Activated effector memory CD4-positive, alpha-beta T cell treated with anti-CD3 and anti-CD28 coated beads, Interleukin-2, amount 50 U/mL, for 16 hours (primary cell): ENCODE measurements at places on chromosomes 12 and 14.

- no peak for DNase-seq
Observed at GRCh38 chr14:25371068-25371467, 321.1 kb upstream of the STXBP6 start.

GRCh38 chr12:7190268-7191055 is 976 bp downstream of the PEX5 start:
- peak; percentile 65 for DNase-seq

DNA sequence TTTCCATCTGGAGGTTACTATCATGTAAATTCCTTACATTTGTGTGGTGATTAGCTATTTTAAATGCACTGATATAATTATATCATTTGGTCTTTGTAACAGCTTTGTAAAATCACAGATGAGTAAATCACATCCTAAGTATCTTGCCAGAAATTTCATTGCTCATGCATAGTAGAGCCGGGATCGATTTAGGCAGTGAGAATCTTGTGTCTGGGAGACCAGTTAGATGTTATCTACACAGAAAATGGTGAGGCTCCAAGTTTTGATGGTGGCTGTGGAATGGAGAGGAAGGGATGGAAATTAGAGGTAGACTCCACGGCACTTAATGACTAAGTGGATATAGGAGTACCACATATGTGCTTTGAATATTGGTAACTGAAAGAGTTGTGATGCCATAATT is 156.3 kb downstream of the MSRB3 start:
- no peak for DNase-seq

- no peak for DNase-seq
Observed at GRCh38 chr14:91282954-91283645, 38.6 kb upstream of the GPR68 start.

DNA sequence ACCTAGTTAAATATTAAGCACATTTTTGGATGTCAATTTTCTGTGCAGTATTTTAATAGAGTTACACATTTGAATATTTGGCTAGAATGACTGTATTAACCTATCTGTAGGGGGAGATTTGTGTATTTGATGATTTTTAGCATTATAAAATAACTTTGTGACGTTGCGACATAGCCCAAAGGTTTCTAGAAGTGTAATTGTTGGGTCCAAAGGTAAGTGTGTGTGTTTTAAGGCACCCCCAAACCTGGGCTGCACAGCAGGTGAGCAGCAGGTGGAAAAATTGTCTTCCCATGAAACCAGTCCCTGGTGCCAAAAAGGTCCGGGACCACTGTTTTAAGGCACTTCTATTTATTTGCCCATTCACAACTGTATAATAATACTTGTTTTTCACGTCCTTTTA is 3.3 kb downstream of the CCT2 start:
- no peak for DNase-seq

DNA sequence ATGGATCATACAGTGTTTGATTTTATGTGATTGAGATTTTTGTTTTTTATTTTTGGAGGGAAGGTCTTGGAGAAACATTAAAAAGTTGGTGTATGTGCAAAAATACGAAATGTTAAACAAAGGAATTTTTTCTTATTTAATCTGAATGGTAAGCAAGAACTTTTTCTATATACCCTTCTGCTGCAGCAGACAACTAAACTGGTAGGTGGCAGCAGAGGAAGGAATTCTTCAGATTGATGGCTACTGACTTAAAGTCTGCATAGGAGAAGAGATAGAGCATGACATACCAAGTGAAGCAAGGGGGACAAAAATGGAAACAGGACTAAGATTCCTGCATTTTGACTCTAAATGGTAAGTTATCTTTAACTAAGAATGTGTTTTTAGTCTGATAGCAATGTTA is 42.0 kb upstream of the A2ML1 start:
- DNase-seq = no peak

DNA sequence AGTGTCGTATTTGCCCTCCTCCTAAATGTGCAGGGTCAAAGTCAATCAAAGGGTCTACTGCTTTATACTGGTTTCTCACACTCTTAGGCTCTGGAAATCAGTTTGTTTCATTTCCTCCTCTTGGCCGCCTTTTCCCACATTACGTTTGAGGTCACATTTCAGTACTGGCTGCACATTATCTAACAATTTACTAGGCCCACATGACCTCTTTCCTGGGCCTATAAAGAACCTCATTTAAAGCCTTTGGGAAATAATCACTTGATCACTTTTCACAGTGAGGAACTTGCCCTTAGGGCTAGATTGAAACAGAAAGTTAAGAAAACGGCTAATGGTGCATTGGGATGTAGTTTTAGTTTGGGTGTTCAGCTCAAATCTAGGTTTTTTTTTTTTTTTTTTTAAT is 497.5 kb downstream of the RERGL start:
- no peak for DNase-seq

- no peak for DNase-seq
Observed at GRCh38 chr14:67650151-67650550, 24.3 kb downstream of the VTI1B start.

DNA sequence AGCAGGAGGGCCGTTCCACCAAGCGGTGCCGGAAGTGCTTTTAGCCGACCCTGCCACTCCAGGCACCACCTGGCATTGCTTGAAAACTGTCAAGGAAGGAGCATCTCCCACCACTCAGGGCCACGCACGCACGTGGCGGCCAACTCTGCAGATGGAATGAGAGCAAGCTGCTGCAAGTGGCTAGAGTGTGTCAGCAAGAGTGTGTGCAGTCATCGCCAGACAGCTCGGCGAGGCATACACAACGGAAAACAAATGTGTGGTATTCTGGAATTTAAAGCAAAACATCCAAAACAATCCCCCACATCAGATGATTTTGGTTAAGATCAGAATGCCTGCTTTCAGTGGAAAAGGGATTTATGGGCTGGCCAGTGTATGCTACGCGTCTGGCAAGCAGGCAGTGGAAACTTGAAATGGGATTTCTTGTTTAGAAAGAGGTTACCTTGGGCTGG is 11.2 kb downstream of the CD9 start:
- DNase-seq = no peak

DNA sequence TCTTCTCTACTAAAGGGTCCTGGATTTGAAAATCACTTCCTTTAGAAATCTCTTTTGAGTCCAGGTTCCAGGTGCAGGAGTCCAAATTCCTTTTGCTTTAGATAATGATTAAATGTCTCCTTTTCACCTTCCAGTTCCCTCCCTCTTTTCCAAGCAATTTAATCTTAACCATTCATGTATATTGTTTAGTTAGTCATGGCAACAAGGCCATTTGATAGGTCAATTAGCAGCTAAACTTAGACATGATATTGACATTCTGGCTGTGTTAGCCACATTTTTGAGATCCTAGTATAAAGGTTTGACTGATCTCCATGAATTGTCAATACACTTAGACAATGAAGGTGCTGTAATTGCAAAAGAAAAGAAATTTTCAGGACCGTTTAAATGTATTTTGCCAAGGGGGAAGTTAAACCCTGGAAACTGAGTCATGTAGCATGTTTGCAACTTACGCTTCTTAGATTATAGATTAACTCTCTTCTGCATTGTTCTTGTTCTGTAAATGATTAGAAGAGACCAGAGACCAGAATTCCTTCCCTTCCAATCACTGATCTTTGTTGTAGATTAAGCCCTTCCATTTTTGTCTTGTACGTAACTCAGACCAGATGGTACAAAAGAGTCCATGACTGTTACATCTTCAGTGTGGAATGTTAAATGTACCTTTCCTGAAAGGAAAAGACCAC is 12.4 kb upstream of the C12orf75 start:
- no peak for DNase-seq

DNA sequence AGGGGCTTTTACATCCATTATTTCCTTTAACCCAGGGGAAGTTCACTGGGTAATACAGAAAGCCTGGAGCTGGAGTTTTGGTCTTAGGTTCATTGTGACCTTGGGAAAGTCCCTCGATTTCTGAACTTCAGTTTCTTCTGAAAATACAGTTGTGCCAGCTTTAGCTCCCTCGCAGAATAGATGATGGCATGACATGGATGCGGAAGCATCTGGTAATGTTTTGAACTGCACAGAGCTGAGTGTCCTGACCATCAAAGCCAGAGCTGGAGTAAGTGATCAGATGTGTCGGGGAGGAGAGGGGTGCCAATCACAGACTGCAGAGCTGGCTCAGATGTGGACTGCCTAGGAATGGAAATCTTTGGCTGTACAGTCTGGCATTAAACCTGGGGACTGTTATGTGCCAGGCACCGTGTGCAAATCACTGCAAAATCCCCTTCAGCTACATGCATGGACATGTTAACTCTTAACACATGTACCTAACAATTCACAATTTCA is 180.9 kb downstream of the ETV6 start:
- DNase-seq = no peak

- no peak for DNase-seq
Observed at GRCh38 chr12:62893276-62893675, 41.7 kb downstream of the PPM1H start.

DNA sequence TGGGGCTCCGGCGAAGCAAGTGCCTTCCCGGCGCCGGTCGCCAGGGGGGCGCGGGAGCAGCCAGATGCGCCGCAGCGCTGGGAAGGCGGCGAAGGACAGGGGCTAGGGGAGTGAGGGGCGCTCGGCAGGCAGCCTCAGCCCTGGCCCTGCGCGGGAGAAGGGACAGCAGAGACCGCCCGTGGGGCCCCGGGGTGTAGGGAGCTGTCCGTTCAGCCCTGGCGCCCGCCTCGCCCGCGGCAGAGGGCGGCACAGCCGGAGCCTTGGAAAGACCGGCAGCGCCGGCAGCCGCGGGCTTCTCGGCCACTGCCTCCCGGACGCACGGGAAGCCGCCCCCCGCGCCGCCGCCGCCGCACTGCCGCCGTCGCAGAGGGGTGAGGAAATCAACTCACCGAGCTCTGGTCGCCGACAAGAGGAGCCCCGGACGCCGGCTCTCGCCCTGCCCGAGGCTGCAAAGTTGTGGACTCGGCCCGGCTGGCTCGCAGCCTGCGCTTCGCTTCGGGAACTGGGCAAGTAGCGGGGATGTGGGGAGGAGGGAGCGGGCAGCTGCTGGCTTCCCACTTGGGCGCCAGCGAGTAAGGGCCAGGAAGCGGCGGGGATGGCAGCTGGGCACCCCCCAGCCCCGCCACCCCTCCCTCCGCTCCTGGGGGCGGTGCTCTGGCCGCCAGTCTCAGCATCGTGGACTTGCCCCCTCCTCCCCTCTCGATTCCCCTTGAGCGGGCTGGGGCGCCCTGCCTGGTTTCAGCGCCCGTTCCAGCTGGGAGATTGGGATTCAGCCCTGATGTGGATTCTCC is at the start of gene ZDHHC22:
TSS of gene ZDHHC22 (minus strand) at position 578 of the 791 bp plus-strand sequence. CDS start 2,053 bp downstream, outside the sequence.
- DNase-seq = no peak

DNA sequence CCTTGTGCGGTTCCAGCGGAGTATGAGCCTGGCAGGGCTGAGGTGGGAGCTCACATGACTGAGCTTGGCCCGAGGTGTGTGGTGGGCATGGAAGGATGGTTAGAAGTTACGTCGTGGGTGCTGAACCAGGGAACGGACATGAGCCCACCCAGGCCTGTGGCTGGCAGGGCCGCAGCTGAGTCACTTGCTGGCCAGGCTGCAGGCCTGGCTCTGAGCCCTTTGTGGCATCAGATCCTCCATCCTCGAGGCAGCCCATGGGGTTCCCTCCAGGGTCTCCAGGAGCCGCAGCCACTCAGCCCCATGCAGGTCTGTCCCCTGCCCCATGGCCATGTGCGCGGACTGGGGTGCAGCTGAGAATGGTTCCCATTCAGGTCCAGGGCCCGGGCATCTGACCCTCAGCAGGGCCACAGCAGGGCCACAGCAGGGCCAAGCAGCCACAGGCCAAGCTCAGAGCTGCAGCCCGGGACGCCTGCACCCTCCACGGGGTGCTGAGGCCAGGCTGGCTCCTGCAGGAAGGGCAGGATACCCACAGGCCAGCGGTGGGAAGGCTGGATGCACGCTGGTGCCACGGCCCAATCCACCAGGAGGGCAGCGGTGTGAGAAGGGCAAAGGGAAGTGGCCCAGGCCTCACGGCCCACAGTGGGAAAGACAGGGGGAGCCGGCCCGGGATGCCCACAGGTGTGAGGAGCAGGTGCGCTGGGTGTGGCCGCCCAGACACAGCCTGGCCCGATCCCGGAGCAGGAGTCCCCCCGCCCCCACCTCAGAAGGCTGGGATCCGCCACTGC is 26.3 kb upstream of the ULK1 start:
- no peak for DNase-seq

DNA sequence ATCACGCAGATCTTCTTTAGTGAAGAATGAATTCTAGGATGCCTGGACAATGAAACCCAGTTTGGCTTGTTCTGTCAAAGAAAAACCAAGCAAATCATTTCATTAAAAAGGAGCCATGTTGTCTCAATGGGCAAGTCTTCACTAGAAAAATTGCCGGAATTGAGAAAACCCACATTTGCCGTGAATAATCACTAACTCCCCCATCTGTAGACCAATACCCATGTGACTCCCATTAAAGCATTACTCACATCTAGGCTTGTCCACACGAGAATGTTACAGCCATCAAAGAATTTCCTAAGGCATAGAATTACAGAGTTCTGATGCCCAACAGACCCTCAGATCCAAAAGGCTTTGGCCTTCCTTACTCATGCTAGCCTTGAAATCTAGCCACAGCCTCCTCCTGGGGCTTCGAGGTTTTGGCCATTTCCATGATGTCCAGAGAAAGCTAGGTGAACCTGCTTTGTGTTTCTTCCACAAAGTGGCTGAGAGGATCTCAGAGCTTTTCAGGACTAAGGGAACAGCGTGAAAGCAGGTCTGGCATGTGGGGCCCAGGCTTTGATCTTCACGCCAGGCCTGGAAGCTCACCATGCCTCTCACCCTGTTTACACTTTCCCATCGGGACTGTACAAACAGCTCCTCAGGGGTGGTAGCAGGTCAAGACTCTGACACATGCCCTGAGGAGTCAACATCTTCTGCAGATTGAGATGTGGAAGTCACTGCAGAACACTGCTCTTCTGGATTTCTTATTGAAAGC is 12.1 kb downstream of the SLC7A8 start:
- DNase-seq = no peak

DNA sequence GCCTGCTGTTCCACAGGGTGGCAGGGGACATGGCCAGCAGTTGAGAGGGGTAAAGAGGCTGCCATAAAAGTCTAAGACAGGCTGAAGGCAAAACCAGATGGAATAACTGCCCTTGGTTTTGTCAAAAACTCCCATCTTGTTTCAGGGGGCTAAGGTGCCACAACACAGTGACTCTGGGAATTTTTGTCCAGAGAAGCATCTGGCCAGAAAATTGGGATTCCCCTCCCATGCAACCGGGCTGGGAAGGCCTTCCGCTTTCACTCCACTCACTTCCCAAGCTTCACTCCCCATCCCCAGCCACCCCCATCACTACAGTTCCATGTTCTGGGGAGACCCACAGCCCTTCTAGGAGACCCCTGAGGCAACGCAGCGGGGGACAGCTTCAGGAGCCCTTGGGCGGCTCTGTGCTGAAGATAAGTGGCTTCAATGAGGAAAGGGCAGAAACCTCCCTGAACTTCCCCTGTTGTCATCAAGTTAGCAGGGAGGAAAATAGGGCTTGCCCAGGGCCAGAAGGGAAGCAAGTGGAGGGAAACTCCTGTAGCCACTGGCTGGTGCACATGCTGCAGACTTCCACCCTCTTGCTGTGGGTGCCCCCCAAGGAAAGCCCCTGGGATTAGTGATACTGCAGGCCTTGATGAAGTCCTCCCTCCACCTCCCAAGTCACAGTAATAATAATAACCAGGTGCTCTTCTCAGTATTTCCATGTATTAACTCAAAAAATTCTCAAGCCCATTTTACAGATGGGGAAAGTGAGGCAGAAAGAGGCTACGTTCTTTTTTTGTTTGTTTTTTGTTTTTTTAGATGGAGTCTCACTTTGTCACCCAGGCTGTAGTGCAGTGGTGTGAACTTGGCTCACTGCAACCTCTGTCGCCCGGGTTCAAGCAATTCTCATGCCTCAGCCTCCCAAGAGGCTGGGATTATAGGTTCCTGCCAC is 6.0 kb downstream of the TMEM229B start:
- no peak for DNase-seq
